Coronary artery (tissue), 2 donors: ENCODE measurements at places on chromosomes 16 and 17.
A peak's percentile ranks its signal among the peaks of the same experiment; 100 is the strongest.

DNA sequence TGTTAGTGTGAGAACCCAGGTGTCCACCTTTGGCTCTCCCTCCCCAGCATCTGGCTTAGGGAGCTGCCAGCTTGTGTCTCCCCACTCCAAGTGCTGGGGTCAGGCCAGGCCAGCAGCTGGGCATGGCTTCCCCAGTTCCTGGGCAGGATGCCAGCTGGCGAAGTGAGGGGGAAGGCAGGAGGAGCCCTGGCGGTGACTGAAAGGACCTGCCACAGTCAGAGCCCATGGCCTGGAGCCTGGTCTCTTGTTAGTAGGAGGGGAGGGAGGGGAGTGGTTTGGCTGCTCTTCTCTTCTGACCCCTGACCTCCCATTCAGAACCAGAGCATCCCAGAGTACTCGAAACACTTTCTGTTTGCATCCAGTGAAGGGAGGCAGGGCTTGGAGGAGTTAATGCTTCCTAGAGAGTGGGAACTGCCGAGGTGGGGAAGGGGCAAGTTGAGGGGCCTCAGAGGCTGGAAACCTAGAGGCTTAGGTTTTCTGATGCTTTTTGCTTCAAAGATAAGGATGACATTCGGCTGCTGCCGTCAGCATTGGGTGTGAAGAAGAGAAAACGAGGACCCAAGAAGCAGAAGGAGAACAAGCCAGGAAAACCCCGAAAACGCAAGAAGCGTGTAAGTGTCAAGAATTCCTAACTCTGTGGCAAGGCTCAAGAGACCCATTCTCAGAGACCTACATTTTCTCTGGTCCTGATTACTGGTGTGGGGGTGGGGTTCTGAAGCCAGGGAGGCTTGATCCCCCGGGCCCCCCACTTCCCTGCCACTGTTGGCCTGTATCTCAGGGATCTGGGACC lies 772 bp downstream of the CHD3 start:
- peak; percentile 95 for DNase-seq

- DNase-seq = no peak
These were observed 353.3 kb downstream of the CA10 start for GRCh38 chr17:51805185-51805584.

- peak; percentile 72 for DNase-seq
These were observed 2.8 kb downstream of the DNASE1L2 start for GRCh38 chr16:2238838-2239675.

DNA sequence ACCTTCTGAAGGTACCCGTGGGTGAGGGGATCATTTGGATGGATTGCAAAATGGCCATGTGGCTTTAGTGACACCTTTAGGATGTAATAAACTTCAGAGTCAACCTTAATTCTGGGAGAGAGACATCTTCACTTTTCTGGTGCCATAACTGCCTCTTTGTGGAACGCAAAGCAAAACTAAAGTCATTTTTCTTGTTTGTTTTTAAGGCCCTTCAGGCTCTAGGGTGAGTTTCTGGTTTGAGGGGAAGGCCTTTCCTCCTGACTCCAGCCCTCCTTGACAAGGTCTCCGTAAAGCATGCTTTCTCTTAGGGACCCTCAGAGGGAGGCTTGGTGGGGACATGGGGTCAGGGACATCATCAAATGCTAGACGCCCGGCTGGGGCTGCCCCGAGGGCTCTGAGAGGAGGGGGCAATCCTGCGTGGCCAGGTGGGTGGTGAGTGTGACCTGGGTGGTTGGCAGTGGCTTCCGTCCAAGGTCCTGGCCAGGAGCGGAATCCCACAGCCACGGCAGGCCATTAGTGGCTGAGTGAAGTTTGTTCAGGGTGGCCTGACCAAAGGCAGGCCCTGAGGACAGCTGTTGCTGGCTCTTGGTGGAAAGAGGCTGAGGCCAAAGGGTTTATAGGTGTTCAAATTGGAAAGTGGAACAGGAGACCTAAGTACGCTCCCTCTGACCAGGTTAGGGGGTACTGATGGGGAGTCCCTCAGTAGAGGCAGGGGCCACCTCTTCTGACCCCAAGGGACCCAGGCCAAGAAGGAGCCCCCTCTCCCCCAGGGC lies 112.2 kb downstream of the METRNL start:
- DNase-seq = peak; percentile 71

DNA sequence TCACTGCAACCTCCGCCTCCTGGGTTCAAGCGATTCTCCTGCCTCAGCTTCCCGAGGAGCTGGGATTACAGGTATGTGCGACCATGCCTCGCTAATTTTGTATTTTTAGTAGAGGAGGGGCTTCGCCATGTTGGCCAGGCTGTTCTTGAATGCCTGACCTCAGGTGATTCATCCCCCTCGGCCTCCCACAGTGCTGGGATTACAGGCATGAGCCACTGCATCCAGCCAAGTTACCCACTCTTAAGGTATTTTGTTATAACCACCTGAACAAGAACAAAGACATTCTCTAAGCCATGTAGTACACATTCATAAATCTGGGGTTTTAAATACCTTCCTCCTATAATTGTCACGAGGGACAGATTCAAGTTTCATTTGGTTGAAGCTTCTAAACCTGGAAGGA lies 12.3 kb upstream of the TMEM170A start:
- DNase-seq = no peak

DNA sequence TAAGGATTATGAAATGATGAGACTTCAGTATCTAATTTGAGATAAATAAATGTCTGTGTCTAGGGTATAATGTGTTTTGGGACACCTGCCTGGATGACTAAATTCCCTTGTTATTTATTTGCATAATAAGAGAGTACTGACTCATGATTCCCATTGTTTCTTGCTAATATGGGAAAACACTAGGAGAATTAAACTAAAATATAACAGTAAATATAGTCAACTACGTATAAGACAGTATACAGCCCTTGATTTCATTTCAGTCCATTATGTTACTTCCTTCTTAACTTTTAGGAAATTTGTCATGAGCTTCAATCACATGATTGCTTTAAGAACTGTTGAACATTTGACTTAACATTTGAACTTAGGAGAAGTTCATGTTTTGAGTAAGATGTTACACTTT lies 62.4 kb downstream of the VMP1 start:
- DNase-seq = no peak

DNA sequence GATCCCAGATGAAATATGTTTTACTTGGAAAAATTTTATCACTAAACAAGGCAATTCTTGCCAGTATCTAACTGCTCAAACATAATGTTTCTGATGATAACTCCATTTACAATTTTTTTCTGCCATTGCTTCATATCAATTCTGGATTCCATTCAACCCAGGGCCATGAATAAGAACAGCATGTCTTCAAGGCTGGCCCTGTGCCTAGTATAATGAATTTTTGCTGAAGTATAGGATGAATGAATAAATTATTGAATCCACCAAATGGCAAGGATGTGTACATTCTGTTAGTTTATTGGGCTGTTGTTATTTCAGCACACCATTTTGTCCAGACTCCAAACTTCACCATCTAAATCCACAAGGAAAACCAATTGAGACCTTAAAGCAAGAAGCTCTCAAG lies 414.7 kb downstream of the HS3ST3B1 start:
- no peak for DNase-seq

GRCh38 chr16:77696149-77696548 lies 26.2 kb upstream of the NUDT7 start:
- no peak for DNase-seq

DNA sequence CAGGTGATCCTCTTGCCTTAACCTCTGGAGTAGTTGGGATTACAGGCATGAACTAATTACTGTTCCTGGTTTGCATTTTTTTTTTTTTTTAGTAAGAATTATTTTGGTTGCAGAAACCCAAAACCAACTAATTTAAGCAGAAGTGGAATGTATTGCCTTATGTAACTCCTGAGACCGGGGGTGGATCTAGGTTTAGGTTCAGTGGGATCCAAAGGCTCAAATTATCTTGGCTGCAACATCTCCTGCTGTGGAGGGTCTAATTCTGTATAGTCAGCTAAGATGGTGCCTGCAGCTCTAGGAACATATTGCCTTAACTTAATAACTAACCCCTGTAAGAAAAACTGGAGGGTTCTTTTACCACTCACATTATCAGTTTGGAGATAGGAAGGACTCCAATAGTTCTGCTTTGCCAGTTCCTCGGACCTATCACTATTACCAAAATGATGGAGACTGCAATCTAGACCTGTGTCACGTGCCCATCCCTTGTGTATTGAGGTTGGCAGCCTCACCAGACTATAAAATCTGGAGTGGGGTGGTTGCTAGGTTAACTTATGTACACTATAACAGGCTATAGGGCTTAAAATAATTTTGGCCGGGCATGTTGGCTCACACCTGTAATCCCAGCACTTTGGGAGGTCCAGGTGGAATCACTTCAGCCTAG lies 8.5 kb downstream of the SNTB2 start:
- no peak for DNase-seq

DNA sequence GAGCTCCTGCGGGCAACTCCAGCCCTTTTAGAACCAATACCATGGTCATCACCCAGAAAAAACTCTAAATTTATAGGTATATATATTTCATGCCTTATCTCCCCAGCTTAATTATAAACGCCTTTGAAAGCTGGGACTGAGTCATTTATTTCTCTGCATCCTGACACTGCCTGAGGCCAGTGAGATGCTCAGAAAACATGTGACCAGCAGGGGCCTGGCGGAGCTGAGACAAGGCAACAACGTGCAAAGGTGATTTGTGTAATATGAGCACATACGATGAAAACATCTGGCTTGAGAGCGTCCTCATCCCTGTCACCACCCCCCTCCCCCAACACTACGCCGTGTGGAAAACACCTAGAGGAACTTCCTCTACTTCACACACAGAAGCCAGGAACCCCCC lies 22.7 kb downstream of the NXN start:
- no peak for DNase-seq

DNA sequence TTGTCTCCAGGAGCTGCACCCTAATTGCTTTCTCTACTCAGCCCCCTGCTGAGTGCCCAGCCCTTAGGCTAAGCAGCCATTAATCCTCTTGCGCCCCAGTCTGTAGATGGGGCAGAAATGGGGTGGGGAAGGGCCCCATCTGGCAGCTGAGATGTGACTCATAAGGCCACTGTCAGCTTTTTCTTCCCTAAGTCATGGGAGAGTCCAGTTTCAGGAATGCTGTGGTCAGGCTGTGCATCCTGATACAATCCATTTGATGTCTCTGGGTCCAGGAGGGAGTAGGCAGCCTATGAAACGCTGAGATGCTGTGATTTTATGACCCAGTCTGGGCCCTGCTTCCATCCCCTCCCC lies 12.3 kb downstream of the PLXDC1 start:
- DNase-seq = no peak

GRCh38 chr17:77388384-77389306 lies 247.9 kb downstream of the SEC14L1 start:
- no peak for DNase-seq

DNA sequence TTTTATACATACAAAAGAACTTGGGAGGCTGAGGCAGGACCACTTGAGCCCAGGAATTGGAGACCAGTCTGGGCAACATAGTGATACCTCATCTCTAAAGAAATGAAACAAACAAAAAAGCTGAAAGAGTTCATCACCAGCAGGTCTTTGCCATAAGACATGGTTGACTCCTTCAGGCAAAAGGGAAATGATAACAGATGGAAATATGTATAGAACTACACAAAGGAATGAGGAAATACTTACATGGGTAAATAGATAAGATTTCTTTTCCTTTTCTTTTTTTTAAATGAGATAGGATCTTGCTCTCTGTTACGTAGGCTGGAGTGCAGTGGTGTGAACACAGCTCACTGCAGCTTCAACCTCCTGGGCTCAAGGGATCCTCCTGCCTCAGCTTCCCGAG lies 165.3 kb downstream of the PARN start:
- no peak for DNase-seq
